ENCODE measurements at places on chromosomes 12 and 14.

DNA sequence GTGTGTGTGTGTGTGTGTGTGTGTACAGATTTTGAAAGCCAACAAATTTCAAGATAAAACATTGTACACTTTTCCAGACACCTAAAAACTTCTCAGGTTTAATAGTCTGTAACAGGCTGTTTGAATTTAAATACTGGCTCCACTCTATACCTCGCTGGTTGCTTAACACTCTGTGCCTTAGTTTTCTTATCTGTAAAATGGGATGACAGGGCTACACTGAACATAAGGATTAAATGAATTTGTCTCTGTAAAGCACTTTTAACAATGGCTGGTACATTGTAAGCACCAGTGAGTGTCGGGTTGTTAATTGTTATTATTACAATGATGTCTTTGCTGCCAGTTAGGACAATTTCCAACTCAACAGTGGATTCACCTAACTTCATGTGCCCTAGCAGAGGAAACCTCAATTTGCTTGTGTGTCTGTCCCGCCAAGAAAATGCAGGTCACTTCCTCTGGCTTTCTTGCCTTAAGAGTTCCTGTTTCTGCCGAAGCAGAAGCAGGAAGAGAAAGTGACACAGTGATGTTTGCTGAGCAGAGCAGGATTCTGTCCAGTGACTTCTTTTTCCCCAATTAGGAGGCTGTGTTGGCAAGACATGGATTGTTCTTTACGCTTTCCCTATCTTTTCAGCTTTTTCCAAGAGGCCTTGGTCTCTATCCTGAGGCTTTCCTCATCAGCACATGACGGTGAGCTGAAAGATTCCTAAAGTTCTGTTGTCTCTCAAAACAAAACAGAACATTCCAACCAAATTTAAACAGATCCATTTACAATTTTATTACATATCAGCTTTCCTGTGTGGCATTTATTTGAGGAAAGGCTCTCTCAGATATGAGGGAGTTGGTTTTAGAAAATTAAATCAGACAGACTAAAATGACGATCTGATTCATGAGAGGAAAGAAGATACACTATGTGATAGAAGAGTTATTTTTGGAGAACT is 154.1 kb upstream of the ATP2B1 start:
- H3K4me1 ChIP-seq: peaks cover 35% of the 10 kb centered on the region
- H3K27ac ChIP-seq: peak overlapping the region; percentile 94
- DNase-seq: peak; percentile 68
- no peaks in the 10 kb centered on the region for H3K27me3 ChIP-seq

- peak overlapping the region; percentile 81 for H3K4me3 ChIP-seq
- peak overlapping the region; percentile 91 for H3K27ac ChIP-seq
- H3K4me1 ChIP-seq: peaks cover 38% of the 10 kb centered on the region
Observed at GRCh38 chr12:2691345-2692071, 103.3 kb upstream of the FKBP4 start.

DNA sequence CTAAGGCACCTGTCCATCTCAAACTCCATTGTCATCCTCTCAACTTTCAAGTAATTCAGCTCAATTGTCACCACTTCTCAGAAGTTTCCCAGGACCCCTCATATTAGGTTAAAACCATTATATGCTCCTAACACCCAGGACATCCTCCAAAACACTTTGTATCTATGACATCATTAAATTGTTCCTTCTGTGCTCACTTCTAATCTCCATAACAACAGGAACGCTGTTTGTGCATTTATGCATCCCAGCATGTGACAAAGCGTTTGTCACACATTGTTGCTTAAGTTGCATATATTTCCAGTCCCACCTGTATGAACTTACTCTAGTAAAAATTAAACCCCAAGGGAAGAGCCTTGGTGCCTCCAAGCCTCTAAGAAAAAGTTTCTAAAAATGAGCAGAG is 133.9 kb downstream of the TBX5 start:
- no peak for DNase-seq
- H3K4me3 ChIP-seq: no peak overlapping the region
- no peak overlapping the region for H3K27ac ChIP-seq
- H3K36me3 ChIP-seq: no peaks in the 10 kb centered on the region

GRCh38 chr14:29085546-29085945 is 319.0 kb downstream of the FOXG1 start:
- H3K4me1 ChIP-seq: no peaks in the 10 kb centered on the region
- no peaks in the 10 kb centered on the region for H3K27me3 ChIP-seq
- no peak overlapping the region for H3K27ac ChIP-seq
- H3K4me3 ChIP-seq: no peak overlapping the region
- DNase-seq: no peak

GRCh38 chr12:8664228-8664913 is 1.7 kb upstream of the MFAP5 start:
- DNase-seq: no peak
- H3K36me3 ChIP-seq: no peaks in the 10 kb centered on the region
- no peaks in the 10 kb centered on the region for H3K4me1 ChIP-seq
- peaks cover 7% of the 10 kb centered on the region for H3K27me3 ChIP-seq

DNA sequence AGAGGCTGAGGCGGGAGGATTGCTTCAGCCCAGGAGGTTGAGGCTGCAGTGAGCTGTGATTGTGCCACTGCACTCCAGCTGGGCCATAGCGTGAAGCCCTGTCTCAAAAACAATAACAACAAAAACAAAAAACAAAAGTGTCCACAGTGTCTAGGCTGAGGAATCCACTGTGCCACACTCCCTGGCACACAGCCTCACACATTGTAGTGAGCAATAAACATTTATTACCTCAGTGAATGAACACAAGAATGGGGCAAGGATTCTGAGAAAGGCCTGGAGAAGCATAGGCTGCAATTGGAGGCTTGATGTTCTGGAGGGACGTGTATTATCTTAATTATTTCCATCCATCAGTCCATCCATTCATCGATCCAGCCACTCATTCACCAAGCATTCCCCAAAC is 17.1 kb upstream of the P2RX7 start:
- no peak overlapping the region for H3K4me3 ChIP-seq
- H3K4me1 ChIP-seq: peaks cover 6% of the 10 kb centered on the region
- no peak overlapping the region for H3K27ac ChIP-seq
- no peaks in the 10 kb centered on the region for H3K36me3 ChIP-seq
- no peak for DNase-seq

DNA sequence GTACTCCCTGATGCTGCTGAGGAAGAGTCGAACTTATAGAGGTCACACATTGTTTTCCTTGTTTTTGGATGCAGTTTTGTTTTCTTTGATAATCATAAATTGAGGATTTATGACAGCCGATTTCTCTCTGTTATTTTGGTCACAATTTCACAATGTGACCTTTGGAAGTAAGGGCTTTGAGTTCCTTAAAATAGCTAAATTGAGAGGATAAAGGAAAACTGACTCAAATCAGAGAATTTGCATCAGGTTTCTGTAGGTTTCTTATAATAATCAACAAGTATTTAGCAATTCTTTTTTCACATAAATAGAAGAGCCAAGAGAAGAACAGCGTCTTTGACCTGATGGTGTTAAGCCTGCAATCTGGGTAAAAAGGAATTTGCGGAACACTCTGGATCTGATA is 66.1 kb downstream of the ETV6 start:
- peaks cover 23% of the 10 kb centered on the region for H3K4me1 ChIP-seq
- no peak overlapping the region for H3K4me3 ChIP-seq
- H3K36me3 ChIP-seq: peaks cover 15% of the 10 kb centered on the region
- H3K27ac ChIP-seq: no peak overlapping the region

- H3K4me1 ChIP-seq: peaks cover 15% of the 10 kb centered on the region
- H3K36me3 ChIP-seq: no peaks in the 10 kb centered on the region
- H3K4me3 ChIP-seq: no peak overlapping the region
- no peak overlapping the region for H3K27ac ChIP-seq
- no peak for DNase-seq
Observed at GRCh38 chr12:123528858-123529257, 4.7 kb downstream of the RILPL1 start.

DNA sequence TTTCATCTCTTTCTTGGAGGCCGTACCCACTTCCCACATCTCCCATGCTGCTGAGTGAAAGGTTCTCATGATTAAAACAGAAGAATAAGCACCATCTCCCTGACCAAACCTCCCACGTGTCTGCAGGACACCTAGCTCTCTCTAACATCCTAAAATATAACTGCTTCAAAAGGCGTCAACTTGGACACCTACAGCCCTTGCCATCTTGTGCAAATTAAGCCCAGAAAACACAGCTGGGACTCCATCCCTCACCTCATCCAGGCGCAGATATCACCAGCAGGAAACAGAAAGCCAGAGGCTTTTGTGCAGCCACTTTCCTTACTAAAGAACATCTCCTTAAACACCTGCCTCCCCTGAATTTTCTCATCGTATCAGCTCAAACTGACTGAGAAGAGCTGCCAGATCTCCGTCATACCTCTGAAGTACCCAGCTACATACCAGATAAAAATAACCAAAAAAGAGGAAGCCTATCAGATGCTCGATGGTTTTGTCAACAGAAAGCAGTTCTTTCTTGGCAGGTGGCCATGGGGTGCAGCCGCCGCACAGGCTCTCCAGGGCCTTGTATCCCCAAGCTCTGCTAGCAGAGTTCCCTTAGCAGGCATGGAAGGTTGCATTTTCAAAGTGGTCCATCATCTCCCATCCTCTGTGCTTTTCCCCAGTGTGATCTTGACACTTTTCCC is 28.8 kb downstream of the MAP3K9 start:
- H3K27me3 ChIP-seq: no peaks in the 10 kb centered on the region
- H3K4me3 ChIP-seq: no peak overlapping the region
- no peaks in the 10 kb centered on the region for H3K36me3 ChIP-seq
- no peak overlapping the region for H3K27ac ChIP-seq

GRCh38 chr14:30657050-30657449 is 34.9 kb downstream of the SCFD1 start:
- H3K36me3 ChIP-seq: peaks cover 18% of the 10 kb centered on the region
- H3K27me3 ChIP-seq: no peaks in the 10 kb centered on the region
- no peak for DNase-seq
- no peak overlapping the region for H3K4me3 ChIP-seq
- no peaks in the 10 kb centered on the region for H3K4me1 ChIP-seq
- H3K27ac ChIP-seq: no peak overlapping the region

GRCh38 chr12:28060871-28061270 is 88.3 kb upstream of the PTHLH start:
- H3K4me1 ChIP-seq: peaks cover 12% of the 10 kb centered on the region
- H3K4me3 ChIP-seq: no peak overlapping the region
- no peak overlapping the region for H3K27ac ChIP-seq
- H3K27me3 ChIP-seq: peaks cover 14% of the 10 kb centered on the region
- no peaks in the 10 kb centered on the region for H3K36me3 ChIP-seq

- DNase-seq: no peak
- H3K4me1 ChIP-seq: no peaks in the 10 kb centered on the region
- H3K4me3 ChIP-seq: no peak overlapping the region
- no peak overlapping the region for H3K27ac ChIP-seq
- no peaks in the 10 kb centered on the region for H3K36me3 ChIP-seq
Observed at GRCh38 chr12:114917307-114917706, 233.3 kb upstream of the TBX3 start.

DNA sequence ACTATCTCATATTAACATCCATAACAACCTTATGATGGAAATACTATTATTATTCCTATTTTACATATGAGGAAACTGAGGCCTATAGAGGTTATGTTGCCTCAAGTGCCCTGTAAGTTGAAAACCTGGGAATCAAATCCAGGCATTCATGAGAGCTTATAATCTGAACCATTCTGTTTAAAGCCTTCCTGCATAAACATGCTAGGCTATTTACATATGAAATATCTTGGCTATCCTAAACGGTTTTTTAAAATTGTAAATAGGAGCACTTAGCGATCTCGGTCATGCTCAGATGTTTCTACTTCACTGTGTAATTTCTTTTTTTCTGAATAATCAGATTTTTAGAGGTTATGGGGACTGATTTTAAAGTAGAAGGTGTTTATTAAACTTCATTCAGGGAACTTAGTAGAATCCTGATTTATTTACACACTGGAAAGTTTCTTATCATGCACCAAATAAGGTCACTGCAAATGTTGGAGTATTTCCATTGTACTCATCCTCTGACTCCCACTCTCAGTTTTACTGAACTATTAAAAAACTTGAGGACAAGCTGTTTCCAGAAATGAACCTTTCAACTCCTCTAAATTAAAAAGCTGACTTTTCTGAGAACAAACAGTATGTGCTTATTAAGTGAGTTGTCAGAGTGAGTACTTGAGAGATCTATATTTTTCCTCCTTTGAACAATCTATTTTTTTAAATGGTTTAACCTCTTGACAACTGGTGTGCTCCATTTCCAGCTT is 141.7 kb downstream of the PIK3C2G start:
- H3K4me3 ChIP-seq: no peak overlapping the region
- no peak overlapping the region for H3K27ac ChIP-seq
- DNase-seq: no peak
- H3K4me1 ChIP-seq: no peaks in the 10 kb centered on the region
- H3K36me3 ChIP-seq: no peaks in the 10 kb centered on the region
- H3K27me3 ChIP-seq: no peaks in the 10 kb centered on the region

GRCh38 chr14:60092526-60092920 is 800 bp downstream of the PCNX4 start:
- H3K36me3 ChIP-seq: peaks cover 19% of the 10 kb centered on the region
- H3K4me3 ChIP-seq: peak overlapping the region; percentile 92
- no peak for DNase-seq

DNA sequence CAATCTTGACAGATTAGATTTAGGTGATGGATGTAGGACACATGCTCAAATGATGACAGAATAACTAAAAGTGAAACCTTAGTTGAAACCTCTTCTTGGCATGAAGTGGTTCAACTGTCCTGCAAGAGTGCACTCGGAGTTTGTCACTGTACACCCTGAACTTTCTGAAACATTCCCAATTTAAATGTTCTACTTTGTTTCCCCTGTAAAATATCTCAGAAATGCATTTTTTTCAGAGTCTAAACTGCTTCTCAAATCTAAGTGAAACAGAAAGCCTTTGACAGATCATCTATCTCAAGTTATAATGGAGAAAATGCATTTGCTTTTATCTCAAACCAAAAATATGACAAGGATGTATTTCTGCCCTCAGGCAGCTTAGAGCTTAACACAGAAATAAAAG is 66.0 kb downstream of the BHLHE41 start:
- peaks cover 18% of the 10 kb centered on the region for H3K27me3 ChIP-seq
- H3K36me3 ChIP-seq: no peaks in the 10 kb centered on the region
- DNase-seq: no peak
- H3K27ac ChIP-seq: no peak overlapping the region
- H3K4me1 ChIP-seq: no peaks in the 10 kb centered on the region
- no peak overlapping the region for H3K4me3 ChIP-seq

DNA sequence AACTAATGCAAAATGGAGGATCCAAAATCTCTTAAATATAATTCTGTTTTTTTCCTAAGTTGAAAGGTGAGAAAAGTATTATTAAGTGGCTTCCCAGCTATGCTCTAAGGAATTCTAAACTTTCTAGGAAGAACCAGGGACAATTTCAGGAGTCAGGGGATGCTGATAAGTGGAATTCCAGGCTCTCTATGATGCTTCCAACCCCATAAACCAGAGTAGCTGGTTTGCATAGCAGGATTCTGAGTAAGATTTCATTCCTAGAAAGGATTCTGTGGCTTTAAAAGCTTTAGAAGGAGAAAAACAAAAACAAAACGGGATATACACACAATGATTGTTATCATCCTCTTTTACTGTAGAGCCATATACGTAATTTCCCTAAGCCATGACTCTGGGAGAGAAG is 93.9 kb downstream of the SLC16A7 start:
- no peak for DNase-seq
- H3K36me3 ChIP-seq: peaks cover 7% of the 10 kb centered on the region

All from activated CD8-positive, alpha-beta memory T cell treated with anti-CD3 and anti-CD28 coated beads, Interleukin-2, amount 10 ng/mL, durations not matched to agents 7 days and 5 days (primary cell).